ENCODE measurements at places on chromosomes 6 and 20.

DNA sequence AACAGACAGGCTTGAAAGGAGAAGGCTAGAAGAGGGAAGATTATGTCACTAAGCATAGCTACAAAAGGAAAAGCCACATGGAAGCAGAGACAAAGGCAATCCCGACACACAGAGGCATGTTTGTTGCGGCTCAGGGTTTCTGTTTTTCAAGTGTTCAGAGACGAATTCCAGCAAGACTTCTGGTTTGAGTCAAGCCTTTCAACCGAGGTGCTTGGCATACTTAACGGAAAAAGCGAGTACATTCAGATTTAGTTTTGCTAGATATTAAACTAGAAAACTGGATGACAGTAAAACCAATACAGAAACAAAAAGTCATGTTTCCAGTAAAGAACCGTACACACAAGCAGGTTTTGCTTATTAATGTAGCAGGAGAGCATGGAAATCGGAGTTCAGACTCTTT, 27.2 kb downstream of the MCUR1 start:
- no peak for DNase-seq

DNA sequence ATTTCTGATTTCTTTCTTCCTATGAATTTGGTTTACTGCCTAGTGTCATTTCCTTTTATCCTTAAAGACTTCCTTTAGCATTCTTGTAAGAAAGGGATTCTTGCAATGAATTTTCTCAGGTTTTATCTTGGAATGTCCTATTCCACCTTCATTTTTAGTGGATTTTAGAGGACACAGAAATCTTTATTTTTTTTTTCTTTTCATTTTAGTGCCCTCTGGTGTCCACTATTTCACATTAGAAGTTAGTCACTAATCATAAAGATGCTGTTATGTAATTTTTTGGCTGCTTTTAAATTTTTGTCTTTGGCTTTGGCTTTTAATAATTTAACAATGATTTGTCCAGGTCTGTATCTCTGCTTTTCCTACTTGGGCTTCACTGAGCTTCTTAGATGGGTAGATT, 28.1 kb downstream of the LMBRD1 start:
- DNase-seq = no peak

- no peak for DNase-seq
Observed at GRCh38 chr6:7414811-7415210, 25.2 kb downstream of the RIOK1 start.

- no peak for DNase-seq
Observed at GRCh38 chr6:34736823-34737222, 20.5 kb upstream of the SNRPC start.

DNA sequence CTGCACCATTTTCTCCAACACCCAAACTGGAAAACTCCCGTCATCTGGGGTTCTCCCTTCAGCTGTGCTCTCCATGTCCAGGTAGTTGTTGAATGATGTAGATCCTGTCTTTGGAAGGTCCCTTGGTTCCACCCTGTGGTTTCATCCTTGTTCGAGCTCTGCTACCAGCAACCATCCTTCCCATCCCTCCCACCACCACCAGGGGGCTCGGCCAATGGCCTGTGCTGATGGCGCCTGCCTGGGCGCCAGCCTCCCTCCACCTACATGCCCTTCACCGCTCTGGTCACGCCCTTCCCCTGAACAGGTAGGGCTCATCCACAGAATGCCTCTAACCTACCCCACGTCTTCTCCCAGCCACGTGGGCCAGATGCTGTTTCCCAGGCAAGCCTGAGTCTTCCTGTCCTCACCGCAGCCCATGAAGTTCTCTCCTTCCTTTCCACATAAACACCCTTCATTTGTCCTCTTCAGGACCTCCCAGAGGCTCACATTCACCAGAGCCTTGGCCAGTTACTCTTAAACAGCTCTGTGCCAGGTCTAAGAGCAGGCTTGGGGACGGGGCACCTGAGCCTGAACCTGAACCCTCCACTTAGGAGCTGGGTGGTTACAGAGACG, 75.1 kb upstream of the DUSP22 start:
- no peak for DNase-seq

DNA sequence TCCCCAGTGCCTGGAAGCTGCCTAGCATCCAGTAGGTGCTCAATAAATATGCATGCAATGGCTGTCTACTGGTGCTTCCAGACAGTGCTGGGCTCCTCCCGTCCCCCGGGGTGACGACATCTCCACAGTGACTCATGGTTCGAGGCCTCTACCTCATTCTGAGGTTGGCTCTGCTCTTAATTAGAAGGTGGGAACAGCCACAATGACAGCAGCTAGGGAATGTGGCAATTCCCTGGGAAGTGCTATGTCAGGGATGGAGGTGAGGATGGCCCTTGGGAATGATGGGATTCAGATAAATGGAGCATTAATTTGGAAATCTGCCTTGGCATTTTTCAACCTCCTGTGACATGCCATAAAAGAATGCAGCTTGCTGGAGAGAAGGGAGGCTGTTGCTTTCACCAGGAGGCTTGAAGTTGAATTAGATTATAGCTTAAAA, 43.5 kb upstream of the NFATC2 start:
- peak; percentile 66 for DNase-seq

DNA sequence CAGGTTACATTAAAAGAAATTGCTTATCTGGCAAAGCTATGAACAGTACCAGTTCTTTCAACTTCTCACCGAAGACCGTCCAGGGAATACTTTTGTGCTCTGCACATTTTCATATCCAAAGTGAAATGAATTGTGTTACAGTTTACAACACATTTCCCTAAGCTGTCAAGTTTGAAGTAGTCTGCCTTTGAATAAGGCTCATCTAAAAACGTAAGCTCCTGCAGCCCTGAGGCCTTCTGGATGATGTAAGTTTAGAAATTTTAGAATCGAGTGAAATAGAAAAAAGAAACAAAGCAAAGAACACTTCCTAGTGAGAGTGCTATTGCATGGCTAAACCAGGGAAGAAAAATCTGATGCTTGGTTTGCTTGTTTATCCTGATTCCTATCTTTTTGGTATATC, 653.8 kb downstream of the MMUT start:
- no peak for DNase-seq

DNA sequence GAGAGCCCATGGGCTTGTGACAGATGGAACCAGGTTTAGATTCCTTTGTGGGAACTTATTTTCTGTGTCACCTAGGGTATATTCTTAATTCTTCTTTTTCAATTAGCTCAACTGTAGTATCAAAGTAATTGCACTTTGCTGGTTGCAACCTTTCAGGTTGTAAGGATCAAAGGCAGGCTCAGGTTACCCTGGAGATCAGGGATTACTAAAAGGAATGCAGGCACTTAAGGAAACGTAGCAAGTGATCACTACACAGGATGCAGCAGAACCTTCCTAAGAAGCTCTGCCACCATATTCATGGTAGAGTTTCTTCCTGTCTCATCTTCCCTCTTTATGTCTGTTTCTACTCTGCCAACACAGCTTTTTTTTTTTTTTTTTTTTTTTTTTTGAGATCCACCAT, 133.2 kb upstream of the JAG1 start:
- DNase-seq = no peak

DNA sequence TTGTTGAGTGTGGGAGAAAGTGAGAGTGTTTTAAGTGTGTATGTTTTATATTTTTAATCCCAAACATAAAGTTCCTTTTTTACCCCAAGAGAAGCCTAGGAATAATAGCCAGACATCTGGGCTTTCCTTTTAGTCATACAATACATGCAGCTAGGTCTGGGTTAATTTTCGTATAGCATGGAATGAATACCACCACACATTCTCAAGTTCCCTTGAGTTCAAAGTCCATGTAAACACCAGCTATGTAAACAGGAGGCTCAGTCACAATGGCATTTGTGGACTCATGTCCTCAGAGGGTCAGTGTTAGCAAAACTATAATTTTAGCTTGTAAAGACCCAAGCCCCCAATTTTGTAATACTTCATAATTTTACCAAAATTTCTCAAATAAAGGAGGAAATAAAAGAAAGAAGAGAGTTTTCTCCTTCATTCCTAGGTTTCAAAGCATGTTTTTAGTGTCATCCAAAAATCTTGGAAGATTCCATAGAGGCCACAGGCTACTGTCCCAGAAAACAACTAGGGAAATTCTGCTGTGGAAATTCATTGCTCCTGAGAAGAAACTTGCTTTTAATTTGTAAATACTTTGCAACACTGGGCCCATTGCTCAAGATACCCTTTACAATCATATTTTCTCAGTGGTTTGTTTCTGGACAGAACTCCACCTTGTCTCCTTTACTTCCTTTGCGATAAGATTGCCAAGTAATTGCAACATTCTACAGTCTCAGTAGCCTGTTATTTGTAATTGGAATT, 671.2 kb downstream of the COL12A1 start:
- no peak for DNase-seq

- DNase-seq = no peak
Observed at GRCh38 chr6:56699066-56699654, 56.5 kb upstream of the DST start.

GRCh38 chr20:47711046-47711752, 74.1 kb downstream of the SULF2 start:
- DNase-seq = no peak

- peak; percentile 63 for DNase-seq
Observed at GRCh38 chr6:19851241-19852089, 14.3 kb downstream of the ID4 start.

GRCh38 chr6:42661540-42662153, 60.8 kb downstream of the PRPH2 start:
- DNase-seq = peak; percentile 11

DNA sequence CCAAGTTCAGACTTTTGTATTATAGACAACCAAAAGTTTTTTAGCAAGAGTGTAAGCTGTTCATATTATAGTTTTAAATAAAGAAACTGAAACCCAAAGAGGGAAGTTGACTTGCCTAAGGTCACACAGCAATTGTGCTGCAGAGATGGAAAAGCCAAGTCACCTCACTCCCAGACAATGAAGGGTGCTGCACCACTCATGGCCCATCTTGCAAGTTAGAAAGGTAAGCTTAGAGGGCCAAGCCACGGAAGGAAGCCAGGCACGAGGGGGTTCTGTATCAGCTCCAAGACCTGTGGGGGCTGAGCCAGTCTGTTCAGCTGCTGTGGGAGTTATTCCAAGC, 860 bp downstream of the DEFB124 start:
- no peak for DNase-seq

GRCh38 chr6:25354078-25354932, 75.1 kb downstream of the CARMIL1 start:
- DNase-seq = no peak

DNA sequence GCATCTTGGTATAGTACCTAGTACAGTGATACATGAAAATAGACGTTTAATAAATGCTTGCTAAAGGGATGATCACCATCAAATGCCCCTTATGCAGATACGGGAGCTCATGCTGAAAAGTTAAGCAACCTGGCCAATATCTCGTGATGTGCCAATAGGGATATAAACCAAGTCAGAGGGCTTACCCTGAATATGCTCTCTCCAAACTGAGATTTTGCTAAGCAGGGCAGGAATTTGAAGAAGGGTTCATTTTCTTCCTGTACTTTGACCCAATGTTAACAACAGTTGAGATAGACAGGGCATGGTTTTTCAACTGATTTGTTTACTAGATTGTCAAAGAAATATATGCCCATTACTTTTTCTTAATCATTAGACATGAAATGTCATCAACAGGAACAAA, 219.3 kb upstream of the PREP start:
- DNase-seq = no peak

DNA sequence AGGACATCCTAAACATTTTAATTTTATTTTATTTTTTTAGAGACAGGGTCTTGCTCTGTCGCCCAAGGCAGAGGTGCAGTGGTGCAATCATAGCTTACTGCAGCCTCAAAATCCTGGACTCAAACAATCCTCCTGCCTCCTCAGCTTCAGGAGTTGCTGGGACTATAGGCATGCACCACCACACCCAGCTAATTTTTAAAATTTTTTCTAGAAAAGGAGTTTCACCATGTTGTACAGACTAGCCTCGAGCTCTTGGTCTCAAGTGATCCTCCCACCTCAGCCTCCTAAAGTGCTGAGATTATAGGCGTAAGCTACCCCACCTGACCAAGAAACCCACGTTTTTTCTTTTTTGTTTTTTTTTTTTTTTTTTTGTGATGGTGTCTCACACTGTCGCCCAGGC, 33.3 kb downstream of the BAK1 start:
- no peak for DNase-seq

DNA sequence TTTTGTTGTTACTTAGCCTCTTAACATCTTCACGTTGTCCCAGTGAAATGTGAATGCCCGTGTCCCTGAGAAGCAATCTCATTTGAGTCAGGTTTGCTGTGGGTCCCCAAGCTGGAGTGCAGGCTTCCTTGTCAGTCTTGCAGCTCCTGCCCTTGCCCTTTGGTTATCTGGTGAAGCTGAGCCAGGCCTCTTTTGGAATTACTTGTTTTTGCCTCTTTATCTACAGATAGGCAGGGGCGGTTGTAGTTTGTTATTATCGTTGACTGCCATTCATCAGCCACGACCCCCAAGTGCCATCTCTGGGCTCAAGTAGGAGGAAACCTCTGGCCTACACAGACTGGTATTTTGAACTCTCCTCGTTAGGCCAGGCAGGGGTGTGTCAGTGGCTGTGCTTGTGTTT, 2.2 kb downstream of the TMEM14C start:
- DNase-seq = no peak

DNA sequence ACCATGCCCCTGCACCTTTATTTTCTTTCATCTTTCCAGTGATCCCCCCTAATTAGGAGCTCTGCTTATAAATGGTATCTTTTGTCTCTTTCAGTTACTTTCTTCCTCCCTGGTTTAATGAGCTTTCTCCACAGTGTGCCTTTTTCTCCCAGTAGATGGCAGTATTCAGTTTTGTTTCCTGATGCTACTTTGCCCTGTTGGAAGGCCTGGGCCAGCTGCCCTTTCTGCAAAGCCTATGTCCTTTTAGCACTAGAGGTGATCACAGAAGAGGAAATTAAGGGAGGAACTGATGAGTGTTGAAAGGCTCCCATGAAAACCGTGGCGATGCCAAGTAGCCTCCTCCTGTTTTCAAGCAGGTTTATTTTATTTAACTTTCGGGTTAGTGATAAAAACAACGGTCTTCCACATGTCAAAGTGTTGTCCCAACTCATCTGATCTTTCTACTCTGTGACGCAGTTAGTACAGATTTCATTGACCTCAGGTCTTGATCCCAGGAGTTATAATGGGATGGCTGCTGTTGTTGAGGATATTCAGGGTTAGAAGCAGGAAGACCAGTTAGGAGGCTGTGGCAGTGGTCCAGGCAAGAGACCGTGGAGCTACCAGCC, 184.2 kb upstream of the BMP2 start:
- peak; percentile 4 for DNase-seq

DNA sequence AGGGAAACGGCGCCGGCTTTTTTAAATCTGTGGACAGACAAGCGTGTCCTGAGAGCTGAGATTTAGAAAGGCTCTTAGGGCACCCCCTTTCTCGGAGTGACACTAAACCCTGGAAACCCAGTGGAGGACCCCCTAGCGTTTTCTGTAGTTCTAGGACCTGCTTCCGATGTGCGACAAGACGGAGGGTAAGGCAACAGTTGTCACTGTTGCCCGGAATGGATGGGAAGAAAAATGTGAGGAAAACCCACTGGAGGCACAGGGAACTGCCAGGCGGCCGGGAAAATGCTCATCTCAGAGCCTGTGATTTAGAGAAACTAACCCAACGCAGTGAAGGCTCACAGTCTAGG, 551 bp upstream of the ATP5F1E start:
- DNase-seq = peak; percentile 37

Data from H54 (cell line).